ENCODE measurements at places on chromosomes 11 and 22.

DNA sequence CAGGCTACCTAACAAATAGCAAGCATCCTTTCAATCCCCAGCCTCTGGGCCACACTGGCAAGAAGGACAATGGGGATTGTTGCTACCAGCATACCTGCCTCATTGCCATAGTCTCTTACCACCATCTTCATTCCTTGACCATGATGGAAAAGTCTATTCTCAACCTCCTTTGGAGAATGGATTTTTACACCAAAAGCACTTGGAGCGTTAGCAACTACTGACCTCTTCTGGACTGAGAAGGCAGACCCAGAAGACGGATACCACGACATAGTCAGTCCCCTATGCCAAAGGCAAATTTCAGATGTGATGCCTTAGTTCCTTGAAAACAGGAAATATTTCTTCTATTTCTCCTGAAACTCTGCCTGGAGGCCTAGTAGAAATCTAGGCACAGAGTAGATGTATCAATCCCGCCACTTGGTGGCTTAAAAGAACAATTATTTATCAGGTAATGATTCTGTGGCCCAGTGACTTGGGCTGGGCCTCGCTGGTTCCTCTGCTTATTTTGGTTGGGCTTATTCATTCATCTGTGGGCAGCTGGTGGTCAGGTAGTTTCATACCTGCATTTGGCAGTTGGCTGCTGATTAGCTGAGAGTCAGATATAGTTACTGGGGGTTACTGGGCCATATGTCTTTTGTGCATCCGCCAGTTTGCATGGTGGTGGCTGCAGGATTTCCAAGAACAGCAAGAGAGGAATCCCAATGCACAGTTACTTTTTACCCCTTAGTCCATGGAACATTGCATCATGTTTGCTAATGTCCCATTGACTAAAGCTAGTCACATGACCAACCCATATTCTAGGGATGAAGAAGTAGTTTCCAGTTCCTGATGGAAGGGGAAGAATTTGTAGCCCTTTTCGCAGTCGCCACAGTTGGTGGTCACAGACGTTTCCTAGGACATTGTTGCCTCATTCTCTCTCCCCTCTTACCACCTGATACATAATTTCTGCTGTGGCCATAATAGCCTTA lies 75.2 kb downstream of the DHCR7 start:
- no peak for DNase-seq

DNA sequence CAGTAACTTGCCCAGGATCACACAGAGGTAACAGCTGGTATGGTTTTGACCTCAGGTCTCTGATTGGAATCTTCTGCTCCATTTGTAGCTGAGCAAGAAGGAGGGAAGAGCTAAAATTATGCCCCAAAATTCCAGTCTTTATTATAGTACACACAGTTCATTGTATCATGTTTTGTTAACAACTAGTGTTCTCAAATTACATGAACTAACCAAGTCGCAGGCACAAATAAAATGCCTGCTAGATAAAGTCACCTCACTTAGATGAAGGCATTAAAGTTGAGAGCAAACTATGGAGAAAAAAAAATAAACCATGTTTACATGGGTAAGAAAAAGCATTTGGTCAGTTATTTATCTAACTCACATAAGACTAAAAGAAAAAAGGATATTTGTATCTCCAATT lies 58.8 kb downstream of the PDGFD start:
- no peak for DNase-seq

- DNase-seq, result no peak
These were observed 23.9 kb downstream of the IL10RA start for GRCh38 chr11:118009864-118010737.

DNA sequence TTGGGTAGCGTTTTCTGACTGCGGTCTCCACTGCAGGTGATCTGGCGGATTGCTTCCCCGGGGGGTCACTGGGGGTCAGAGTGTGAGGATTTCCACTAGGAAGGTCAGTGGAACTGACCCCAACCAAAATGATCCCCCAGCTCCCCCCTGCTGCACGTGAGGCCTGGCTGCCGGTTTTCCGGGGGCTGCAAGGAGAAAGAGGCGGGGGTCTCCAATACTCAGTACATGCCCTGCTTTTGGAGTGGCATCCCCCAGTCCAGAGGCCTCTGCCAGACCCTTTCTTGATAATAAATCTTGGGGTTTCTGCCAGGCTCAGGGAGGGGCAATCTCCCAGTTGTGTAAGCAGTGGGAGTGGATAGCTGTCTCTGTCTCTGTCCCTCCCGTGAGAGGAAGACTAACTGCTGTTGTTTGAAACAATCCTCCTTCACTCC lies 71.5 kb upstream of the RTL6 start:
- DNase-seq, result no peak

GRCh38 chr22:25281675-25282345 lies 62.4 kb downstream of the CRYBB2 start:
- DNase-seq, result no peak

GRCh38 chr22:32839831-32840584 lies 38.5 kb downstream of the TIMP3 start:
- DNase-seq, result no peak

DNA sequence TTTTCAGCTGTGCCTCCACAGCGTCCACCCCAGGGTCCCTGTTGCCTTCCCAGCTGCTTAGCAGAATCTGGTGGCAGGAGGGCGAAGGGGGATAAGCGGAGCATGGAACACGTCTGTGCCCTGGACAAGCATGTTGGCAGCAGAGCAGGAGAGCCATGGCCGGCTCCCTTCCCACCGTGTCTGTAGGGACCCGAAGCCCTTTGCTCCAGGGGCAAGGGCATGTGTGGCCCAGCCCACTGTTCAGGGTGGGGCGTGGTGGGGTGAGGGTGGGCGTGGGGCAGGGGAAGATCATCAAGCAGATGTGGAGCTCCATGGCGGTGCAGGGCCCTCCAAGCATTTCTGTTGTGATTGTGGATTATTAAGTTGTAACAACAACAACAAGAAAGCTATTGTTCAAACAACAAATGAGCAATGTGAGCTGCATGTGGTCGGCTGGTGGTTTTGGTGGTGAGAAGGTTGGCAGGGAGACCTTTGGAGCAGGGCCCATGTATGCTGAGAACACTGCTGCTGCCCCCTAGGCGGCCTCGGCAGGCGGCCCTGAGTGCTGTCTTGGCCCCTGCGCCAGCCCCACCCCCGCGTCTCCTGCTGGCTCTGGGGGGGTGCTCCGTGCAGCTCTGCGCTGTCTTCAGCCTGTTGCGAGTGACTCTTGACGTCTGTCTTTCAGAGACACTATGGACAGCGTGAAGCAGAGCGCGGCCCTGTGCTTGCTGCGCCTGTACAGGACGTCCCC lies 50.9 kb downstream of the AP2A2 start:
- no peak for DNase-seq

DNA sequence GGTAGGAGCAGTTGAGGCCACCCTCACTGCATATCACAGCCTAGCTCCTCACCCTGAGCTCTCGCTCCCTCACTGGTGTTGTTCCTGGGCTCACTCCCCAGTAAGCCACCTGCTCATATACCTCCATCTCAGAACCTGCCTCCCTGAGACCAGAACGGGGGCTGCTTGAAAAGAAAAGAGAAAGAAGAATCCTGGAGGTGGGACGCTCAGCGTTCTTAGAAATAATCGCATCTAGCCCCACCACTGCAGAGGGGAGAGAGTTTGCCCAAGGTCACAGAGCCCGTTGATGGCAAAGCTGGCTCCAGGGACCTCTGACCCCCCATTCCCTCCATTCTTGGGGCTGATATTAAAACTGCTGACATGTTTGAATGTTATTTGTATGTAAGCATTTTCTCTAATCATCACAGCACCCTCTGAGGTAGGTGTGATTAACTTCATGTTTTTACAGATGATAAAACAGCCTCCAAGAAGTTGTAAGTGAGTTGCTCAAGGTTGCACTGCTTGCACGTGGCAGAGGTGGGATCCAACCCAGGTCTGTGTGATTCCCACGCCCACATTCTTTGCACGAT lies 132.6 kb upstream of the TEAD1 start:
- DNase-seq, result no peak

- DNase-seq, result no peak
These were observed 12.5 kb downstream of the KMT5B start for GRCh38 chr11:68200639-68201038.

- no peak for DNase-seq
These were observed 67.9 kb downstream of the SCN3B start for GRCh38 chr11:123586568-123586967.

DNA sequence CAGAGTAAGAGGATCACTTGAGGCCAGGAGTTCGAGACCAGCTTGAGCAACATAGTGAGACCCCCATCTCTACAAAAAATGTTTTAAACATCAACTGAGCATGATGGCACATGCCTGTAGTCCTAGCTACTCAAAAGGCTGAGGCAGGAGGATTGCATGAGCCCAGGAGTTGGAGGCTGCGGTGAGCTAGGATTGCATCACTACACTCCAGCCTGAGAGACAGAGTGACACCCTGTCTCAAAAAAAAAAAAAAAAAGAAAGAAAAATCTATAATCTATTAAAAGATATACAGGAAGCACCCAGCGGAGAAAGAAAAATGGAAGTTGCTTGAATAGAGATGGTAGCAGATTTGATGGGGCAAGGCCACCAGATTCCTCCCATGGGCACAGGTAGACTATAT lies 61.8 kb downstream of the FAM83F start:
- DNase-seq, result no peak

DNA sequence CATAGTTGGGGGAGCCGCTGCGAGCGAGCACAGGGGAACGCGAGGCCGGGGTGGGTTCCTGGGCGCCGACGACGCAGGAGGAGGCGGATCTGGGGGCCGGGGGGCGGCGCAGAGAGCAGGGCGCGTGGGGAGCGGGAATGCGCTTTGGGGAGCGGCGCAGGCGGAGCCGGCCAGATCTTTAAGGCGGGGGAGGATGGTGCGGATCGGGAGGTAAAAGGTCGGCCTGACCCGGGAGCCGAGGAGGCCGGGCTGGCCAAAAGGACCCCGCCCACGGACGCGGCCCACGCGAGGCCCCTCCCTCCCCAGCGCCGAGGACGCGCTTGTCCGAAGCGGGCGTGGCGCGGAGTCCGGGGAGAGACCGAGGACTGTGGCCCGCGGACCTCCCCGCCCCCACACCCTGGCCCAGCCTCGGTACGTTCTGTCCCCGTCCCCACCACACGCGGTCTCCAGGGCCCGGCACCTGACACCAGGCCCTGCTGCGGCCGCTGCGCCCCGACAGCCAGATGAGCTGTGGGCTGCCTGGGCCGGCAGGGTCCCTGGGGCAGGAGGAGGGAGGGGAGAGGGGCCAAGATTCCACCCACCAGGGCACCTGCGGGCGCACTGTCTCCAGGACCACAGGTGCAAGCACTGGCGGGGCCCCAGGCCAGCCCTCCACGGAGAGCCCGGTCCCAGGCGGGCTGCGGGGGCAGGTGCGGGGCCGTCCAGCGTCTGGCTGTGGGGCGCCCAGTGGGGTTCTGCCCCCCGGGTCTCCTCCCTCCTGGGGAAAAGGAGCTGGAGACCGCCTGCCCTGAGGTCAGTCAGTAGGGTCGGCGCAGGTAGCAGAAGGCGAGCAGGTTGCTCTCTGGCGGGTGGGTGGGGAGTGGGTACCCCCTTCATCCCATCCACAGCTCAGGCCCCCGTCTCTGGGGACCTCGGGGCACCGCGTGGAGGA lies 10.9 kb downstream of the PIM3 start:
- DNase-seq, result peak; percentile 75

DNA sequence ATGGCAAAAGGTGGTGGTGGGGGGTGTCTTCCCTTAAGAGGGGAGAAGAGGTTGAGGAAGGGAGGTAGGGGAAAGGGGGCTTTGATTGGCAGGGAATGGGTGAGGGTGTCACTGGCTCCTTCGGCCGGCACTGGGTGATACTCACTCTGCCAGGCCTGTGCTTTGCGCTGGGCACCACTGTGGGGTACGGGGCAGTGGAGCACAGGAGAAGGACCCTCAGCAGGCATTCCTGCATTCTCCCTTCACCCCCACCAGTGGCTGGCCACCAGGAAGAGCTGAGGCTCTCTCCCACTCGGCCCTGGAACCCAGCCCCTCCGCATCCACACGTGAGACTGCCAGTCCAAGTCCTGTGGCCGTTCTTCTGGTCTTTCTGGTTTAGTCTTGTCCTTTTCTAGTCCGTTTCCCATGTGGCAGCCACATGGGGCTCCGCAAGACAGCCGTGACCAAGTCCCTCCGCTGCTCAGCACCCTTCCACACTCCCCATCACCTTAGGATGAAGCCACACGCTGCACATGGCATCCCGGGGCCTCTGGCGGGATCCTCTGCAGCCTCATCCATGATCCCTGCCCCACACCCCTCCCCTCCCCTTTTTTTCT lies 8.0 kb downstream of the CAPN5 start:
- no peak for DNase-seq

Data from CMK (cell line).